ENCODE measurements at places on chromosomes 16 and 17.

GRCh38 chr17:41919165-41919817 lies 540 bp upstream of the ACLY start:
- DNase-seq = no peak

- DNase-seq = no peak
These were observed 304.6 kb downstream of the ABCC12 start for GRCh38 chr16:47851146-47851545.

- DNase-seq = no peak
These were observed 62.3 kb downstream of the CYB5B start for GRCh38 chr16:69486724-69487123.

GRCh38 chr17:57395721-57396321 lies 139.5 kb downstream of the MSI2 start:
- DNase-seq = no peak
